Thoracic aorta (tissue), 2 donors: ENCODE measurements at places on chromosomes 3 and 15. TPM values are rescaled to one million over a fixed set of nuclear protein-coding genes. Genes with fewer than 3 reads are reported as not detected.

Gene ATP13A5
- total RNA-seq = not detected

Gene CHDH
- total RNA-seq = 0.68 TPM

GRCh38 chr3:98482717-98483482 is 14.6 kb upstream of the OR5K2 start:
- DNase-seq = no peak

GRCh38 chr3:139425745-139426400 is 36.4 kb upstream of the COPB2 start:
- DNase-seq = no peak

- DNase-seq = no peak
Observed at GRCh38 chr3:31450345-31450744, 82.4 kb upstream of the STT3B start.

- no peak for DNase-seq
Observed at GRCh38 chr3:122239112-122239511, 55.6 kb downstream of the CASR start.

- no peak for DNase-seq
Observed at GRCh38 chr3:139893267-139893962, 41.6 kb upstream of the CLSTN2 start.

DNA sequence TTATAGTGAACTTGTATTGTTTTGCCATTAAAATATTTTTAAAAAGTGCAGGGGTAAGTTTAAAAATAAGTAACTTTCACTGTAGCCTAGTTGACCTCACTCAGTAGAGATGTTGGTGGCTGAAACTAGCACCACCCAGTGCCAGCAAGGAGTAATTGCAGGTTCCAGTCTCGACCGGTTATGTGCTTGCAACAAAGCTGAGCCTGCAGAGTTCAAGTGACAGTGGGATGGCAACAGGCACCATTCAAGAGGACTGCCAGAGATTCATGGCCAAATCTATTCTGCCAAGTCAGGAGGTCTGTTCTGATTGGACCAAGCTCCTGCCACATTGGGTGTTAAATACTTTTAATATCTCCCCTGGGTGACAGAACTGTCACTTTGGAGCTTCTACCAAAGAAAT is 2.7 kb downstream of the ADAMTS7 start:
- DNase-seq = no peak

GRCh38 chr15:65333148-65333820 is 28.8 kb downstream of the RNU5B-1 start:
- no peak for DNase-seq

- no peak for DNase-seq
Observed at GRCh38 chr3:31468433-31468832, 64.3 kb upstream of the STT3B start.
